ENCODE measurements at places on chromosomes 12 and 14.

DNA sequence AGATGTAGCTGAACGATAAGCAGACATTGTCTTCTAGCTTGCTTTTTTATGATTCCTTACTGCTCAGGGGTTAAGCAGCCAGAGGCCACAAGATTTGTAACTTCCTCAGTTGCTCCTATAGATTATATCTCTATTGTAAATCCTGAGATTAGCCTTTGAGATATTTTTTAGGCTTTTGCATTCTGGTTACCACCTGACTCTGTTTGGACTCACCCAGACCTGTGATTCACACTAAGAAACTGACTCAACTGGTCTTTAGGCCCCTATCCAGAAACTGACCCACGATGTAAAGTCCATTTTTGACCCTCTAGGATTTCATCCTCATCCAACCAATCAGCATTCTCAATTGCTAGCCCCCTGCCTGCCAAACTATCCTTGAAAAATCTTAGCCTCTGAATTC lies 194.4 kb downstream of the RASSF9 start:
- DNase-seq, result no peak

DNA sequence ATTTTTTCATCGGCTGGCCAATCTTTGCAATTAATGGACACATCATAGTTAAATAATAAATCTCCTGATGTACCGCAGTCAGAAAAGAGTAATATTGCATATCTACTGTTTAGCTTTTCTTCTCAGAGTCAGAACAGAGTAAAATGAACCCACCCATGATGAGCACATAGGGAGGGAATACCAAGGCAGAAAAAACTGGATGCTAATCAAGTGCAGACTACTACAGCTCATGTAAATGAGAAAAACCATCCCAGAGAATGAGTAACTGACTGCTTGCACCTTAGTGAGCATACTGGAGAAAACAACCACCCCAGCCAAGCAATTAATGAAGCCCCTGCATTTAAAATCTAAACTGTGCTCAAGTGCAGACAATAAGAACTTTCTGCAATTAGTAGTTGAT lies 483.7 kb downstream of the MDGA2 start:
- DNase-seq, result no peak

GRCh38 chr12:19461999-19462398 lies 22.7 kb downstream of the AEBP2 start:
- DNase-seq, result no peak

GRCh38 chr14:105849933-105850626 lies 323.7 kb downstream of the TMEM121 start:
- no peak for DNase-seq

- no peak for DNase-seq
Observed at GRCh38 chr12:102736328-102736727, 180.7 kb downstream of the PAH start.

Data from immature natural killer cell (primary cell).